ENCODE measurements at places on chromosomes 3 and 15.

DNA sequence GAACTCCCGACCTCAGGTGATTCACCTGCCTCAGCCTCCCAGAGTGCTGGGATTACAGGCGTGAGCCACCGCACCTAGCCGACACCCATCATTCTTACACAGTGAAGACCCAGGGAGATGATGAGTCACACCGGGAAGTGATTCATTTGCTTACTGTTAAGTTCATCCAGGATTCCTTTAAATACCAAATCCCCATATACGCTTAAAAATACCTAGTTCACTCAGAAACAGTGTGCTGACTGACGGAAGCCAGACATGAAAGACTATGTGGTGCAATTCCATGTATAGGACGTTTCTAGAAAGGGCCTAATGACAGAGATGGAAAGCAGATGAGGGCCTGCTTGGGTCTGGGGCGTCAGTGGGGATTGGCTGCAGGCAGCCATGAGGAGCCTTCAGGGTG is 75.2 kb downstream of the APBA2 start:
- H3K27ac ChIP-seq = no peak overlapping the region
- DNase-seq = no peak
- no peaks in the 10 kb centered on the region for H3K27me3 ChIP-seq

DNA sequence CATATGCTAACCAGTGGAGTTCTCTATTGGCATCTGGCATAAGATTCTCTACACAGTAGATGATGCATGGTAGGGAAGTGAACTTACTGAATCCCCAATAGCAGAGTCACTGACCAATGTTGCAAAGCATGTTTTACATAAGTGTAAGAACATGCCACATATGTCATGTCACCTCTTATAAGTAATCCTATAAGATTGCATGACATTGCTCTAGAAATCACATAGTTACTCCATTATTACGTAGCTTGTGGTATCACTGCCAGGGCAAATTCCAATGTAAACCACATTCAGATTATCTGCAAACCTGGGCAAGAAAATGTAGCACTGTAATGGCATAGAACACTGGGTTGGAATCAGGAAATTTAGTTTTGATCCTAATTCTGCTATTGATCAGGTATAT is 198.2 kb upstream of the UMPS start:
- no peak overlapping the region for H3K4me3 ChIP-seq
- no peaks in the 10 kb centered on the region for H3K36me3 ChIP-seq
- no peak overlapping the region for H3K27ac ChIP-seq
- no peaks in the 10 kb centered on the region for H3K4me1 ChIP-seq
- H3K27me3 ChIP-seq = no peaks in the 10 kb centered on the region

DNA sequence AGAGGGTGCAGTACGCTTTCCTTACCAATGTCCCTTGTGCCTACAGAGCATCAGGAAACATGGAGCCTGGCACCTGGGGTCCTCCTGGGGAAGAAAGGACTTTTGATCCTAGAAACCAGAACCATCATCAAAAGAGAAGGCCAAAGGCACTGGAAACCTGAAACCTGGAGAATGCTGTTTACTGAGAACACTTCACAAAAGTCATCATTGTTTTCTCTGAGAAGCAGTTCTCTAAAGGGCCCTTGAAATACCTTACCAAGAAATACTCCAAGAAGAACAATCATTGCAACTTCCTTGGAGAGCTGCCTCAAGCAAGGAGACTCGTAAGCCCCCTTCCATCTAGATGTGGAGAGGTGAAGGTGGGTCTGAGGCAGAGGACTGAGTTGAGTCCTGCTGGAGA is 66.0 kb downstream of the TLE3 start:
- peaks cover 6% of the 10 kb centered on the region for H3K27me3 ChIP-seq
- DNase-seq = no peak
- H3K4me1 ChIP-seq = peaks cover 11% of the 10 kb centered on the region
- no peak overlapping the region for H3K4me3 ChIP-seq

DNA sequence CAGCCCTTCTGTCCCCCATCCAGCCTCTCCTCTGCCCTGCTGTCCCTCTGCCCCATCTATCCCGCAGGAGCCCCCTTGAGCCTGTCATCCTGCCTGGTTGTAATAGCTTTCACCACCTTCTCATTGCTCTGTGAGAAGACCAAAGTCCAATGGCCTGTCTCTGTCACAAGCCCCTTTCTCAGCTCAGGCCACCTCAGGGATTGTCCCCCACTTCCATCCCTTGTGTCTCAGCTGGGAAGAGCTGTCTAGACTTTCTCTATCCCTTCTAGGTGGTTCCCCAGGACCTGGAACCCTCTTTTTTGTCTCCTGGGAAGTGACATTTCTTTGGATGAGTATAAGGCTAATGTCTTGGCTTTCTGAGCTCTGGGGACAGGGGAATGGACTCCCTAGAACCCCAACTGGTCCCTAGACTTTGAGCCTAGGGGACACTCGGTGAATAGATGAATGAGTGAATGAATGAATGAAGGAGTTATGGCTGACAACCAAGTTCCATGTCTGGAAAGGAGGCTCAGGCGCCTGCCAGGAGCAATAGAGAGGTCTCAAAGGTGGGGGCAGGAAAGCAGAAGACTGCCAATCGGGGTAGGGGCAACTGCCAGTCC is 849 bp upstream of the PRKCD start:
- H3K4me1 ChIP-seq = peaks cover 67% of the 10 kb centered on the region
- DNase-seq = no peak
- H3K27ac ChIP-seq = peak overlapping the region; percentile 85

GRCh38 chr3:158509891-158510290 is 61.1 kb upstream of the MLF1 start:
- H3K36me3 ChIP-seq = no peaks in the 10 kb centered on the region
- no peak overlapping the region for H3K27ac ChIP-seq
- no peak overlapping the region for H3K4me3 ChIP-seq
- no peaks in the 10 kb centered on the region for H3K27me3 ChIP-seq

DNA sequence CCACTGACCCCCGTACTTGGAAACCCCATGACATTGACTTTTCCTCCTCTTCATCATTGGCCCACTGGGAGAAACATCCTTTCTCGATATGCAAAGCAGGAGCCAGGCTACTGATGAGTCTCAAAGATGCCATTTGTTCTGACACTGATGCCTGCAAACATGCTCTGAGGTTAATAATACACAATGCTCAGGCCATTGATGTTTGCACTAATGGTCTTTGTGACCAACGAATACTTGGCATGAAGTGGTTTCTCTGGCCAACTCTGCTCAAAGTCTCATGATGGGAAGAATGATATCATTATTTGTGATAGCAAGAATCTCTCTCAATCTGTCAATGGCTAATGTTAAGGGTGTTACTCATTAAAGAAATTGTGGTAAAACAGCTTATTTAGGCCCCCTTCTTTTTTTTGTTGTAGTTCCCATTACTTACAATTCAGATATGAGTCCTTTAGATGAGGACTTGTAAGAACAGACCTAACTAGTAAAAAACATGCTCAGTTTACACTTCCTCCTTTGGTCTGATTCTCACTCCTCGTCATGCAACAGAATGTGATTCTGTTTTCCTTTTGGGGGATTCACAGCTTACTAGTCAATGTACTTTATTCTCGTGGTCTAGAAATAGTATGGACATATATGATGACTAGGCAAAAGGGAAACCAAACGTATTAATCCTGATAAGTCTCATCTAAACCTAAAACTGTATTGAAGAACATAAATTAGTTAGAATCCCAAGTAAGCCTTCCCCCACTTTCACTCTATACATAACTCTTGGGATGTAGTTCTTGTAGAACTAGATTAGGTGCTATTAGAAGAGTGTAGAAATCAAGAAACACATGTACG is 488.8 kb upstream of the DPPA4 start:
- DNase-seq = no peak
- H3K36me3 ChIP-seq = no peaks in the 10 kb centered on the region
- H3K4me3 ChIP-seq = no peak overlapping the region
- H3K27me3 ChIP-seq = no peaks in the 10 kb centered on the region
- no peaks in the 10 kb centered on the region for H3K4me1 ChIP-seq

GRCh38 chr15:39990706-39991105 is 48.3 kb downstream of the SRP14 start:
- no peak for DNase-seq
- H3K27me3 ChIP-seq = no peaks in the 10 kb centered on the region
- peaks cover 86% of the 10 kb centered on the region for H3K36me3 ChIP-seq
- H3K4me1 ChIP-seq = no peaks in the 10 kb centered on the region

- H3K27ac ChIP-seq = no peak overlapping the region
- no peaks in the 10 kb centered on the region for H3K36me3 ChIP-seq
- DNase-seq = no peak
- no peak overlapping the region for H3K4me3 ChIP-seq
- H3K4me1 ChIP-seq = no peaks in the 10 kb centered on the region
Measured at GRCh38 chr3:97121386-97121785, 307.0 kb downstream of the EPHA6 start.

- H3K4me3 ChIP-seq = no peak overlapping the region
- peaks cover 7% of the 10 kb centered on the region for H3K4me1 ChIP-seq
- H3K27me3 ChIP-seq = peaks cover 10% of the 10 kb centered on the region
- no peaks in the 10 kb centered on the region for H3K36me3 ChIP-seq
- no peak overlapping the region for H3K27ac ChIP-seq
Measured at GRCh38 chr15:60326824-60327654, 70.7 kb downstream of the ANXA2 start.

- H3K4me3 ChIP-seq = no peak overlapping the region
- no peaks in the 10 kb centered on the region for H3K4me1 ChIP-seq
- no peak for DNase-seq
- H3K36me3 ChIP-seq = no peaks in the 10 kb centered on the region
Measured at GRCh38 chr3:1117843-1118473, 25.1 kb downstream of the CNTN6 start.

- H3K36me3 ChIP-seq = no peaks in the 10 kb centered on the region
- no peaks in the 10 kb centered on the region for H3K4me1 ChIP-seq
- DNase-seq = no peak
- no peak overlapping the region for H3K4me3 ChIP-seq
Measured at GRCh38 chr3:185311991-185312390, 50.9 kb upstream of the MAP3K13 start.

DNA sequence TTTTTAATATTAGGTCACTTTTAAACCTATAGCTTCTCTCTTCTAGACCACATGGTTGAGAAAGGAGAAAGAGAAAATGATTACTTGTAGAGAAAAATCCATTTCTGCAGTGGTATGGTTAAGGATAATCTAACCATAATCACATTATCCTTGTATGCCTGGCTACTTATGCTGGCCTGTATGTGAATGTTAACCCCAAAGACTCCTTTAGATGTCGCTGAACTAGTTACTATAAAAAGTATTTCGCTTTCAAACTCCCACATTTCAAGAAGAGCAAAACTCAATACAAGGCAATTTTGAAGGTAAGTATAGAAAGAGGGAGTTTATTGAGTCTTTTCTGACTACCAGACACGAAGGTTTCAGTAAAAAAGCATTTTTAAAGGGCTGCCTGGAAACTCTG is 2.2 kb downstream of the KCTD6 start:
- no peak overlapping the region for H3K27ac ChIP-seq
- no peak for DNase-seq
- no peaks in the 10 kb centered on the region for H3K36me3 ChIP-seq
- peak overlapping the region; percentile 91 for H3K4me3 ChIP-seq
- H3K27me3 ChIP-seq = no peaks in the 10 kb centered on the region
- peaks cover 63% of the 10 kb centered on the region for H3K4me1 ChIP-seq

DNA sequence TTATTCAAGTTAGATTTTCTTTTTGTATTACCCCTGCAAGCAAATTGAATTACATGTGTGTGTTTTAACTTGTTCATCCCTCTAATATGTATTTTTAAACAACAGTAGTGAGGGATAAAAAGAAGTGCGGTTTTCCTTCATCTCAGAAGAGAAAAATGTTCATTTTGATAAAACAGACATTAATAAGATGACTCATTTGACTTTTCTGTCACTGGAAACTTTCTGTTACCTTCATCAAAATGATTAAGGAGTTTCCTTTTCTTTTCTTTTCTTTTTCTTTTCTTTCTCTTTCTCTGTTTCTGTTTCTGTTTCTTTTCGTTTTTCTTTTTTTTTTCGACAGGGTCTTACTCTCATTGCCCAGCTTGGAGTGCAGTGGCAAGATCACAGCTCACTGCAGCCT is 53.0 kb downstream of the ECT2 start:
- H3K4me1 ChIP-seq = no peaks in the 10 kb centered on the region
- no peak overlapping the region for H3K4me3 ChIP-seq
- H3K27ac ChIP-seq = no peak overlapping the region

GRCh38 chr3:24598695-24599470 is 104.2 kb upstream of the THRB start:
- H3K4me3 ChIP-seq = no peak overlapping the region
- H3K27me3 ChIP-seq = no peaks in the 10 kb centered on the region
- no peak for DNase-seq
- no peaks in the 10 kb centered on the region for H3K36me3 ChIP-seq
- H3K27ac ChIP-seq = no peak overlapping the region

DNA sequence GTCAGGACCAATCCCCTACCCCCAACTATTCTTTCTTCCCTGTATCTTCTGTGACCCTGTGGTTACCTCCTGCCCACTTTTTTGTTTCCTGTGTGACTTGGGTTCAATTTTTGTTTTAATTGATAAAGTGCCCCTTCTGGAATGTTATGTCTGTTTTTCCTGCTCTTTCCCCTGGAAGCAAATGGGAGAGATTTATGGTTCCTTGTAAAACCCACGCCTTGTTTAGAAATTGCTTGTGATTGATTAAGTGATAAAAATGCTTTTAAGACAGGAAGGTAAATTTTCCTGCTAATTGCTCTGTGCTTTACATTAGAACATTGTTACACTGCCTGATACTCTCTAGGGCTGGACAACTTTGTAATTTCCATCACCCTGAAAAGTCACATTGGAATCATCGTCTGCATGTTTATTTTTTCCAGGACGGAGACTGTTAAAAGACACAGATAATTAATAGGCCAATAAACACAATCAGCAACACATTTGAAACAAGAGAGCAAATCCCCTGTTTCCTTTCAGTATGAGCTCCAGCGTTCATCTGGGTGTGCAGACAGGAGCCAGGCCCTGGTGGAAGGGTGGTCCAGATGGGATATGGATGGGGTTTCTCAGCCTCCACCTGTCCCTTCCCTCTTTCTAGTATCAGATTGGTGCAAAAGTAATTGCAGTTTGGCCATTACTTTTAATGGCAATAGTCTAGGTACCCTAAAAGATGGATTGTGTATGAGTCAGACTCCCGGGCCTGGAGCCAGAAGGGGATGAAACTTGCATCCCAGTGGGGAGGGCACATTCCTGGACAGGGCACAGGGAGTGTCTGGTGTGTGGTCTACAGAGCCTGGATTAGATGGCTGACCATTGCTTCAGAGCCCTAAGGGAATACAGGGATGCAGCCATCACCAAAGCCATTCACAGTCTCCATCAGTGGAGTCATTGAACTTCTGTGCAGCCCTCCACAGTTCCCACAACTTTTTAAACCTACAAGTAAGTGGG is 58.1 kb upstream of the AGBL1 start:
- H3K27ac ChIP-seq = no peak overlapping the region
- H3K36me3 ChIP-seq = no peaks in the 10 kb centered on the region
- no peaks in the 10 kb centered on the region for H3K27me3 ChIP-seq
- no peak for DNase-seq
- no peaks in the 10 kb centered on the region for H3K4me1 ChIP-seq

- H3K27ac ChIP-seq = no peak overlapping the region
- no peaks in the 10 kb centered on the region for H3K36me3 ChIP-seq
- no peak for DNase-seq
Measured at GRCh38 chr3:168053115-168053514, 42.6 kb downstream of the GOLIM4 start.

GRCh38 chr3:134077649-134078161 is 48.0 kb upstream of the SLCO2A1 start:
- DNase-seq = peak; percentile 73
- H3K27me3 ChIP-seq = no peaks in the 10 kb centered on the region
- H3K27ac ChIP-seq = peak overlapping the region; percentile 69
- H3K36me3 ChIP-seq = no peaks in the 10 kb centered on the region
- H3K4me1 ChIP-seq = peaks cover 4% of the 10 kb centered on the region

Data from suprapubic skin (tissue), 4 donors.